ENCODE measurements at places on chromosomes 16 and 17. TPM values are rescaled to one million over a fixed set of nuclear protein-coding genes. Genes with fewer than 3 reads are reported as not detected.

Gene TMEM92
- total RNA-seq = not detected

Gene ERCC4
- total RNA-seq = 5.2 TPM

Gene TELO2
- 10.2 TPM for total RNA-seq

Gene JPH3
- 0.65 TPM for total RNA-seq

Gene HNF1B
- total RNA-seq = not detected

Gene GPRC5C
- 0.22 TPM for total RNA-seq

Gene CRISPLD2
- under 0.01 TPM for total RNA-seq

Gene RFWD3
- total RNA-seq = 16.7 TPM

Gene DOK4
- total RNA-seq = 15.0 TPM

Gene KRT33B
- not detected for total RNA-seq

Gene CCL11
- total RNA-seq = not detected

Gene NOTUM
- under 0.01 TPM for total RNA-seq

Gene TMEM95
- not detected for total RNA-seq

Gene ZNF500
- total RNA-seq = 3.7 TPM

Gene ABCC11
- total RNA-seq = not detected

Gene CHTF18
- 4.8 TPM for total RNA-seq

Gene MT4
- total RNA-seq = not detected

Gene GLG1
- 58.5 TPM for total RNA-seq

Gene KRTAP2-1
- not detected for total RNA-seq

Gene SMIM5
- total RNA-seq = not detected

Gene TBC1D3G
- not detected for total RNA-seq

Gene KRTAP9-9
- total RNA-seq = not detected

Gene PTRH2
- 41.1 TPM for total RNA-seq

Gene ABCC1
- 16.6 TPM for total RNA-seq

Gene G6PC1
- not detected for total RNA-seq

Gene CSH1
- not detected for total RNA-seq

Gene CSF3
- not detected for total RNA-seq

Gene DGKE
- total RNA-seq = 16.3 TPM

Gene ITGAD
- not detected for total RNA-seq

Gene TMC7
- total RNA-seq = 3.6 TPM

Gene UNC119
- 21.1 TPM for total RNA-seq

Gene PLA2G10
- not detected for total RNA-seq

Gene TSR1
- total RNA-seq = 27.7 TPM

Gene MYH2
- total RNA-seq = not detected

All from lung microvascular endothelial cell (primary cell).